Stimulated activated CD8-positive, alpha-beta memory T cell treated with anti-CD3 and anti-CD28 coated beads, Interleukin-7, amount 100 ng/mL, for 48 hours (primary cell): ENCODE measurements at places on chromosomes 1 and 21.
A peak's percentile ranks its signal among the peaks of the same experiment; 100 is the strongest.

- no peak for DNase-seq
These were observed 11.9 kb downstream of the RPS6KA1 start for GRCh38 chr1:26541431-26541815.

DNA sequence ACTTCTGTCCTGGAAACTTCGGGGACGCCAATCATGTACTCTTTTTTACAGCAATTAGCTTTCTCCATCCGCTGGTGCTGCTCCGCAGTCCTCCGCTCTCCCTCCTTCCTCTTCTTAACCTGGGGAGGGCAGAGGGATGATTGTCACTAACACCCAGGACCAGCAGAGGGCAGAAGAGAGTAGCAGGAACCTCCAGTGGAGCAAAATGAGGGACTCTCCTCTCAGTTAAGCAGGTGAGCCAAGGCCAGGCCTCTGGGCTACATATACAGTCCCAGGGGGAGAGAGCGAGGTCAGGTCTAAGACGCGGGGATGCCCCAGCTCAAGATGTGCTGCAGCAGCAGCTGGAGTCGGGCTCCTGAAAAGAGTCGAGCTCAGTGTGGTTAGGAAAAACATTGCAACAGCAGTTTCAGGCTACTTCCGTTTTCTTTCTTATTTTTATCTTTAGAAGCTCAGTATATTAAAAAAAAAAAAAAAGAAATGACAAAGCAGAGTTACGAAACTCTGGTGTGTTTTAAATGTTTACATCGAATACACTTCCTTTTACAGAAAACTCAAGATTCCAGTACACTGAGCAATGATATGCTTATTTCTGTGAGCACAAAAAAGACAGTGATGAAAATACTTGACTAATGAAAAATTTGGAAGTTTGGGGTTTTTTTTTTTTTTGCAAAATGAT, 25.7 kb upstream of the NLRP3 start:
- DNase-seq = peak; percentile 56

DNA sequence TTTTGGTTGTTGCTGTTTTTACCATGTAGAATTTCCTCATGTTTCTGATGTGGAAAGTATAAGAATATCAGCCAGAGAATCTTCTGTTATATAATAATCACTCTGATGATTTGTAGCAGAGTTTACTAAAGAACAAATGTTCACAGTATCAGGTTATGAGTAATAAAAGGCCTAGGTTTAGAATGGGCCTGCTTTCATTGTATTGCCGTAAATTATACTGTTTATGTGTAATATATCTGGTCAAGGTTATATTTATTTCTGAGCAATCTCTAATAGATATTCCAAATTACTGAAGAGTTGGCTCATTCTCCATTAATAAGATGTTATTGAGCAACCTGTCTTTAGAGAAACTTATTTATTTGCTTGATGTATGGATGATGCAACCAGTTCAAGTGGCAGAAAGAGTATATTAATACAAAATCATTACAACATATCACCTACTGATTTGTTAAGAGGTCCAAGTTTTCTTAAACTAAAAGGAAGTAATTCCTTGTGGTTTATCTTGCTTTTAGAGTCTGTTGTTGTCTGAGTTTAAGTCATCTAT, 649.4 kb upstream of the CXADR start:
- DNase-seq = no peak

- no peak for DNase-seq
These were observed 76.0 kb downstream of the PAPPA2 start for GRCh38 chr1:176539018-176539417.

DNA sequence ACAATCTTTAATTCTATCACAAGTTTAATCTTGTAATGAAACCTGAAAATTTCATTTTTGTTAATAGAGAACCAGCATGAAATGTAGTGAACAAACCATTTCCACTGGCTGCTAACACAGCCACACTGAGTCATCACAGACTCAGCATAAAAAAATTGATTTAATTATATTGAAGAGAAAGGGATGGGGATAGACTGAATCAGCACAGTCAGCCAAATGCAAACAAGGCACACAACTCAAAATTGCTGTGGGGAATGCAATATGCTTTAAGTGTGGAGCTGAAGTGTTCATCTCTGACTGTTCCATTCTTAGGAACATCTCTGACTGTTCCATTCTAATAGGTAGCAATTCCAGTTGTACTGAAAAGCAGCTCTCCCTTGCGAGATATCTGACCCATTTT, 299.8 kb downstream of the MRPL39 start:
- DNase-seq = no peak

DNA sequence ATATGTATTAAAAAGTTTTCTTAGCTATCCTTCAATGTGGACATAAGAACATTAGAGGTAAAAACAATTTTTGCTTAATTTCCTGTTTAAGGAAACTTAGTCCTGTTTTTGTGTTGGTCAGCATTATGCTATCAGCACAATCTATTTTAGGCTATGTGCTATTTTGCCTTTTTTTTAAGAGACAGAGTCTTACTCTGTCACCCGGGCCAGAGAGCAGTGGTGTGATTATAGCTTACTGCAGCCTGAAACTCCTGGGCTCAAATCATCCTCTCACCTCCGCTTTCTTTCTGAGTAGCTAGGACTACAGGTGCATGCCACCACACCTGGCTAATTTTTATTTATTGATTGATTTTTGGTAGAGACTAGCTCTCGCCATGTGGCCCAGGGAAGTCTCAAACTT, 199.1 kb upstream of the TMPRSS15 start:
- no peak for DNase-seq

DNA sequence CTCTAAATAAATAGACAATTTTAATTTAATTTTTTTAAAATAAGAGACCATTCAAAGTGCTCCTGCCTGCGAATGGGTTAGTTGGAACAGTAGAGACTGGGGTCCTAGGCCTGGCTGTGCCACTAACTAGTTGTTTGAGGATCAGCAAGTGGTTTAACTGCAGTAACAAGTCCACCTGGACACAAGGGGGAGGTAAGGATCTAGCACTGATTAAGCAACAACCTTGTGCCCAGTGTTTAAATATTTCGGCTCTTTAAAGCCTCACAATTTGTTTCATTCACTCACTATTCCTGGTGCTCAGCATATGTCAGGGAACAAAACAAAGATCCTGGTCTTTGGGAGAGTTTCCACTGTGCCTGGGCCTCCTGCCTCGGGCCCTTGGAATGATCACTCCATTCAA, 1.6 kb upstream of the AGT start:
- no peak for DNase-seq

DNA sequence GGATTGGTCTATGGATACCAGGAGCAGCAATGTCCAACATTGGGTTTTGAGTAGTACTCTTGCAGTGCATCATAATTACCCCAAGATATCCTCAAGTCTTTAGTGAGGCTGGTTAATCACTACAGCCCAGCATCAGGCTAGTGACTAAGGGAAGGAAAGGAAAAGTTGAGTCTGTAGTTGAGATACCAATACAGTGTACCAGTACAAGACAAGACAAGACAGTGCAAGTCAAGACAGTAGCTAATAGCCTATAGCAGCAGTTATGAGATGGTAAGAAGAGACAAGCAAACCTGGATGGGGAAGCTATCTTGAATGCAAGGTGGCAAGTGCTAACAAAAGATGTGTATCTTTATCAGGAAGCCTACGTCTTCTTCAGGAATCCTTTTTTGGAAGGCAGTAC, 13.3 kb upstream of the GNG12 start:
- no peak for DNase-seq

DNA sequence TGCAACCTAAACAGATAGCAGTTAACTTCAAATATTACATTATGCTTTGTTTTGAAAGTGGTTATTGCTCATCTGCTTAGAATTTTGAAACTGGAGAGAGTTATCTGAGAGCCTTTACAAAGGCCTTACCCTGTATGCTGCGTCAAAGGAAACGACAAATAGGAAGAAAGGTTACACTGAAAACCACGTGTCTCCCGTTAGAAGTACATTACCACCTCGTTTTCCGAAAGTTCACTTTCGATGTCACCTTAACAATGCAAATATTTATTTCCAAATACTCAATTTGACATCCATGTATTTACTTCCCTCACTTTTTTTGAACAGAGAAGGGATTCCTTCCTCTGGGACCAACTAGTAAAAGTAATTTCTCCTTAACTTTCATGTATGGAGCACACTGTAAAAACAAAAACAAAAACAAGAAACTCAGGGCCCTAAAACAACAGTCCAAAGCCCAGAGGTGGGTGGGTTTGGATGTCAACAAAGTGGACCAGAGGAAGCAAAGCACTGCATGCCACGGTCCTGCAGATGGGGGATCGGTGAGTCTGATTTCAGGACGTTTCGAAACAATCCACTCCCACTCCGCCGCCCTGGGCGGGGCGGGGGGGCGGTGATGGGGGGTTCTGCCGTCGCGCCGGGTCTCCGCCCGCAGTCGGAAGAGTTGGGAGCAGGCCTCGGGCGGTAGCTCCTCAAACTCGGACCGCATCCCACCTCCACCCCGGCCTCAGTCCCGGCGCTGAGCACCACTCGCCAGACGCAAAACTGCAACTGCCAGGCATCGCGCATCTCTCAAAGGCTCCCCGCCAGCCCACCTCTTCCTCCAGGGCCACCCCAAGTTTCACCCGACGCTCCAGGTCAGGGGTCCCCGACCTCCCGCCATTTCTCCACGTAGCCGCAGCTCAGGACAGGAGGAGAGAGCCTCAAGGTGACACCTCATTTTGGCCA, 841 bp downstream of the ADSS2 start:
- DNase-seq = no peak

DNA sequence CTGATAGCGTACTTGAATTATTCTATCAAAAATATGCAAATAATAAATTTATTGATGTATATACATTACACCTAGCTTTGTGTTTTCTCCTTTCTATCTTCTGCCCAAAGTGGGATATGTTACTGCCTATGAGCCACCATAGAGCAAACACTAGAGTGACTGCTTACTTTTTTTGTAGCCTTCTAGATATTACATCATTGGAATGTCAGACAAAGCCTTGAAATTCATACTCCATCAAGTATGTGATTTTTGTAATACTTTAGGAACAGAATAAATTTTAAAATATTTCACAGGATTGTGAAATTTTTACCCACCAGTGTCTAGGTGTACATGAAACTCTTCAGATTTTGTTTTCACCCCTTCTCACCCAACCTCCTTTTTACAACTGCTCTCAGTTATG, 787.6 kb downstream of the USP25 start:
- DNase-seq = no peak

DNA sequence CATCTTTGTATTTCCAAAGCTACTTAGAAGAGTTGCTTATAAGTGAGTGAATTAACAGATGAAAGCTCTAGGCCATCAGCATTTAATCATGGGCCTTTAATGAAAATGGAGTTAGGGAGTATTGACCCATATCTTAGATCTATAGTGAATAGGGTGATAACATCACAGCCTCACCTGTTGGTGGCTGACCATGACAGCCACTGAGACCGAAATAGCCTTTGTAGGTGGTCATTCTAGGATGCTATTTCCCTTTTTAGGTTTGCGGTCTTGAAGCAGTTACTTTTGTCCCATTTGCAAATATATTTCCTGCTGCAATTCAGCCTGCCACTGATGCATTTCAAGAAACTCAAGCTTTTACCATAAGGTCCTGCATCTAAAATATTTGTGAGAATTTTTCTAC, 410.1 kb upstream of the LYPLAL1 start:
- DNase-seq = no peak
